ENCODE measurements at places on chromosomes 16 and 17. TPM values are rescaled to one million over a fixed set of nuclear protein-coding genes. Genes with fewer than 3 reads are reported as not detected.

The ACSF2 gene
- total RNA-seq = 15.0 TPM

DNA sequence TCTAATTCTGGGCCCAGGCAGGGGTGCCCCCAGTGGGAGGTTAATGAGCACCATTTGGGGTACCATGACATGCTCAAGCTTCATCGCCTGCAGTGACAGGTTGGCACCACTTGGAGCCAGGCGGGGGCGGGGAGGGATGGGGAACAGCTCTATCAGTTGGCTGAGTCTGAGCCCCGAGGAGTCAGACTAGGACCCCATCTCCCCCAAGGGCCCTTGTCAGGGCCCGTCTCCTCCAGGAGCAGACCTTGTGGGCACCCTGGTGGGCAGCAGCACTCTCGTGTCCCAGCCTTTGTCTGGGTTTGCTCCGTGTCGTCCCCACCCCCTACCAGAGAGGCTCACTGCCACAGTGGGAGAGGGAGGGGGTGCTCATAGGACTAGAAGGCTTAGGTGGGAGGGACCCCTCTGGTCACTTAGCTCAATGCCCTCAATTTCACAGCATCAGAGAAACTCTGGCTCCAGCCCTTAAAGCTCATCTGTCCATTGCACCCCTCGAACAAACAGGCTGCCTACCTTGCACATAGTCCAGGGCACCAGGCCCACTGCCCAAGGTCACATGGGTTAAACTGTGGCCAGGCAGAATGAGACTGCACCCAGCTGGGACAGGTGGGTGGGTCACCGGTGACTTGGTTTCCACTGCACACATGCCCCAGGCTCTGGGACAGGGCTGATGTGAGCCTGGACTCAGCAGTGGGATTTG is 4.1 kb downstream of the PPP1R9B start:
- H3K27ac ChIP-seq = peak overlapping the region; percentile 93
- H3K36me3 ChIP-seq = peaks cover 52% of the 10 kb centered on the region
- peak; percentile 67 for DNase-seq
- peaks cover 61% of the 10 kb centered on the region for H3K4me1 ChIP-seq

The KRTAP4-6 gene
- total RNA-seq = not detected

The CHST4 gene
- not detected for total RNA-seq

GRCh38 chr17:49890077-49890821 is 42.4 kb upstream of the TAC4 start:
- no peak overlapping the region for H3K27ac ChIP-seq
- H3K27me3 ChIP-seq = peaks cover 42% of the 10 kb centered on the region
- no peaks in the 10 kb centered on the region for H3K36me3 ChIP-seq
- H3K4me1 ChIP-seq = no peaks in the 10 kb centered on the region

DNA sequence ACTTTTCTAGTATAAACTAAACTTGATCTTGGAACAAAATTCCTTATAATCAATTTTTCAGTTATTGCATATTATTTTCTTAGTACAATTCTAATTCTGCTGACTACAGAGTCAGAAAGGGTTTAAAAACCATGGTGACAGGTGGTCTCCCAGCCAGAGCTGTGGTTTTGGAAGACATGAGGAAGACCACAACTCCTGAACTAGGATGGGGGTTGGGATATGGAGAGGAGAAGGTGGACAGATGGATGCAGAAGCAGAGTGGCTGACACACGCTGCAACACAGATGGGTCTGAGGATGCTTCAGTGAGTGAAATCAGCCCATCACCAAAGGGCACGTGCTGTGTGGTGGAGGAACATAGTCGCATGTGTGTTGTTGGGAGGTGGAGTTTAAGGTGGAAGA is 187.7 kb downstream of the LGALS9B start:
- H3K27ac ChIP-seq = no peak overlapping the region
- no peaks in the 10 kb centered on the region for H3K36me3 ChIP-seq
- no peaks in the 10 kb centered on the region for H3K27me3 ChIP-seq
- no peak for DNase-seq

DNA sequence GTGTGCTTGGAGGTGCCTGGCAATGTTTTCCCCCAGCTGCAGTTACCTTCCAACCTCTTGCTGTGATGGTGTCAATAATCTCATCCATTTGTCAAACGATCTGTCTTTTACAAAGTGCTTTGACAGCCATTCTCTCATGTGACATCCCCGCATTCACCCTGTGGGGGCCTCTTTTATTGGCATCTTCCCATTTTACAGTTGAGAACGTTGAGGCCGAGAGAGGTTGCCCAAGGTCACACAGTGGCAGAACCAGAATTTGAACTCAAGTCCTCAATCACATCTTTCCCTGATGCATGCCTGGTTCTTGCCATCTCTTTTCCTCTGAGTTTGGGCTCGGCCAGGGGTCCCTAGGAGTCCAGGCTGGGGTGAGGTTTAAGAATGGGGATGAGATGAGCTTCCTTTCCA is 1.5 kb downstream of the TAOK2 start:
- H3K36me3 ChIP-seq = peaks cover 35% of the 10 kb centered on the region
- peak overlapping the region; percentile 87 for H3K4me3 ChIP-seq
- H3K27ac ChIP-seq = peak overlapping the region; percentile 86

- H3K36me3 ChIP-seq = no peaks in the 10 kb centered on the region
- H3K4me1 ChIP-seq = no peaks in the 10 kb centered on the region
- H3K27ac ChIP-seq = no peak overlapping the region
Measured at GRCh38 chr16:85428168-85428898, 184.8 kb upstream of the GSE1 start.

The TSPOAP1 gene
- 12.4 TPM for total RNA-seq

GRCh38 chr17:51214920-51215319 is 44.9 kb downstream of the MBTD1 start:
- H3K36me3 ChIP-seq = peaks cover 14% of the 10 kb centered on the region
- H3K27me3 ChIP-seq = no peaks in the 10 kb centered on the region
- H3K4me3 ChIP-seq = no peak overlapping the region
- no peak overlapping the region for H3K27ac ChIP-seq
- H3K4me1 ChIP-seq = no peaks in the 10 kb centered on the region
- no peak for DNase-seq

DNA sequence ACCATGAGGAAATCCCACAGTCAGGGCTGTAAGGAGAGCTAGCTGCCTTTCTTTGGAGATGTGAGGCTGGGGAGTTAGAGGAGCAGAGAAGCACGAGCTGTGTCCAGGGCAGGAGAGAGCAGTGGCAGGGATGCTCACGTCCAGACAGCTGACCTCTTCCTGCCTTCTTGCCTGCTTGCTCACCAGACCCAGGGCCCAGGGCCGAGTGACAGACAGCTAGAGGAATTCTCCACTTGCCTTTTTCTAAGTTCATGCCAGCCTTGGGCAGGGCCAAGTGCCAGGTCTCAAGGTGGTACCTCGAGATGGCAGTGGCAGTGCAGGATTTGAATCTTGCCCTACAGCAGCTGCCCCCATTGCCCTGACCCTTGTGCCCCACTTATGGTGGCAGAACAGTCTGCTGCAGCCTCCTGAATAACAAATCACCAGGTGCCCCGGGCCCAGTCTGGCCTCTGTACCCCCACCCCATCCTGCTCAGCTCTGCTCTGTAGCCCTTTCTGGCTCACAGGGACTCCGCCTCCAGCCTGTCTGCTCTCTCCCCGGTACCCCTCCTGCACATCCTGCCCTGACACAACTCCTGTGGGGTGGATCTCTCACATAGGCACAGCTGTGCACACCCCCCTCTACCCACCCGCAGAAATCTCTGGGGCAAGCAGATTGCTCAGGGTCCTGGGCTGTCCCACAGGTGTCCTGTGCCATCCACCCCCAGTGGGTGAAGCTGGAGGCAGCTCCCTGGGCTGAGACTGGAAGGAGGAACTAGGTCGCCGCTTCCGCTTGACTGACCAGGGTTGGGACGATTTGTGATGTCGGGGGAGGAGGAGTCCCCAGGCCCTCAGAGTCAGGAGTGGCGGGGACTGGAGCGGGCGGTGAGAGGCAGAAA is 25.9 kb downstream of the GRIN2C start:
- H3K4me3 ChIP-seq = no peak overlapping the region
- no peak overlapping the region for H3K27ac ChIP-seq
- H3K36me3 ChIP-seq = peaks cover 13% of the 10 kb centered on the region
- no peaks in the 10 kb centered on the region for H3K4me1 ChIP-seq
- no peak for DNase-seq

DNA sequence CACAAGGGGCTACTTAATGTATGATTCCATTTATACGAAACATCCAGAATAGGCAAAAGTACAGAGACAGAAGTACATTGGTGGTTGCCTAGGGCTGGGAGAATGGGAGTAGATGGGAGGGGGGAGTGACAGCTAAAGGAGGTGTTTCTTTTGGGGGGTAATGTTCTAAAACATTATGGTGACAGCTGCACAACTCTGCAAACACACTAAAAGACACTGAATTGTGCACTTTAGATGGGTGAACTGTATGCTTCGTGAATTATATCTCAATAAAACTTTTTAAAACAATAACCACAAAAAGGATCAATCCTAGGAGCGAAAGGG is 661 bp downstream of the LYRM9 start:
- no peak for DNase-seq
- peak overlapping the region; percentile 63 for H3K27ac ChIP-seq
- peaks cover 22% of the 10 kb centered on the region for H3K4me1 ChIP-seq
- peaks cover 17% of the 10 kb centered on the region for H3K27me3 ChIP-seq

The C16orf54 gene
- 21.3 TPM for total RNA-seq

The UMOD gene
- total RNA-seq = not detected

DNA sequence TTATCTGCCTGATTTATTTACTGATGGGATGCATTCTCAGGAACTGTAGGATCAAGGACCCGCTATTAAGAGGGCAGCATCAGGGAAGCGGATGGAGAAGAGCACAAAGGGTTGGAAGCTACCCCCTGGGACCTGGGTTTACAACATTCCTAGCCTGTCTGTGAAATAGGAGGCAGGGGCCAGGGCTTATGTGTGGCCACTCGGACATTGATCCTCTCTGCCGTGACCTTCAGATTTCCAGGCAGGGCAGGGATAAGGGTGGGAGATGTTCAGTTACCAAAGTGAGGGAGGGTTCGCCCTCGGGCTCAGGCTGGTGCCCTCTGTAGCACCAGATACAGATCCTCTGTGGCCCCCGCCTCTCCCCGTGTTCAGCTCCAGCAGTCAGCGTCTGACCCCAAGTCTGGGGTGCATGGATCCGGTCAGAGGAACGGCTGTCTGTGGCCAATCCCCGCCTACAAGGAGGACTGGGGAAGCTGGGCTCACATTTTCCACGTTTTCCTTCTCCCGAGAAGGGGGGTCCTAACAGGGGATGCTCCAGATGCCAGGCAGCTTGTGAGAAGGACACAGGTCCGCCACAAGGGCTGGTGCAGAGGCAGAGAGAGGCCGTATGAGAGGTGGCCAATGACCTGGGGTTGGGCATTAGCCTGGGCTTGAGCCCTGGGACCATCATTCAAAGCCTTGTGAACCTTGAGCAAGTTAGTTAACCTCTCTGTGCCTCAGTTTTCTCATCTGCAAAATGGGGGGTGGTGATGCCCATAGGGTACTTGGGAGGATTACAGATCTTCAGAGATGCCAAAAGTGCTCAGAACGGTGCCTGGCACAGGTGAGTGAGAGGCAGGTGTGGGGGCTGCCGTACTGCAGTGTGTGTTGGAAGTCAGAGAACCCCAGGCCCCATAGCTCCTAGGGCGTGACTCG is 48.3 kb downstream of the ATP2C2 start:
- no peaks in the 10 kb centered on the region for H3K36me3 ChIP-seq
- peaks cover 3% of the 10 kb centered on the region for H3K27me3 ChIP-seq
- no peak overlapping the region for H3K4me3 ChIP-seq
- H3K27ac ChIP-seq = no peak overlapping the region
- DNase-seq = no peak

DNA sequence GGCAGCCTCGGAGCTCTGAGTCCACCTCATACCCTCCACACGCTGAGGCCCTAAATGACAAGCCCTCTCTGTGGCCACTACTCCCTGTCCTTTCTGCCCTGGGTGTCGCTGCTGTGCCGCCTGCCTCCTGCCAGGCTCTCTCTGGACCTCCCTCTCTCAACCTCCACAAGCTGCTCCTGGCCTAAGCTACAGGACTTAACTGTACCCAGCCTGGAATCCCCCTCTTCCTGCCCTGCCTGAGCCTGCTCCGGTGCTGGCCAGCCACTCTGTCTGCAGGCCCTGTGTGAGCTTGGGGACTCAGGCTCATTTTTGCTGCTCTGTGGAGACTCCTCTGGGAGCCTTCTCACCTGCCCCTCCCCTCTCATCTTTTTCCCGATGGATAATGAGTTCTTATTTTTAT is 21.5 kb downstream of the IFT140 start:
- no peaks in the 10 kb centered on the region for H3K4me1 ChIP-seq
- H3K4me3 ChIP-seq = no peak overlapping the region
- H3K27me3 ChIP-seq = no peaks in the 10 kb centered on the region
- no peaks in the 10 kb centered on the region for H3K36me3 ChIP-seq

DNA sequence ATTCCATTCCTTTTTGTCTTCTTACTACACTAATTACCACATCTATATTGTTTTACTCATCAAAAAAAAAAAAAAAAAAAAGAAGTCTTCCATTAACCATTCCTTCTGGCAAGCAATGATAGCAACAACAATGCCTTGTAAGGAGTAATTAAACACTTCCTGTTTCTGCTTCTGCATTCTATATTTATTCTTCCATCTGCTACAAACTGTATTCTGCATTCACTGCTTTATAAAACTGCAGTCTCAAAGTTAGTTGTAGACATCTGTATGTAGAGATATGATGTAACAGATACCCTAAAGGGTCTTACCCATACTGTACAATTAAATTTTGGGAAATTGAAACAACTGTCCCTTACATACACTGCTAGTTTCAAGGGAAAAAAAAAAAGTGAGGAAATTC is 28.7 kb upstream of the ABCA6 start:
- no peaks in the 10 kb centered on the region for H3K27me3 ChIP-seq
- peaks cover 1% of the 10 kb centered on the region for H3K36me3 ChIP-seq
- H3K4me3 ChIP-seq = no peak overlapping the region
- H3K27ac ChIP-seq = no peak overlapping the region

The GNG13 gene
- total RNA-seq = not detected

DNA sequence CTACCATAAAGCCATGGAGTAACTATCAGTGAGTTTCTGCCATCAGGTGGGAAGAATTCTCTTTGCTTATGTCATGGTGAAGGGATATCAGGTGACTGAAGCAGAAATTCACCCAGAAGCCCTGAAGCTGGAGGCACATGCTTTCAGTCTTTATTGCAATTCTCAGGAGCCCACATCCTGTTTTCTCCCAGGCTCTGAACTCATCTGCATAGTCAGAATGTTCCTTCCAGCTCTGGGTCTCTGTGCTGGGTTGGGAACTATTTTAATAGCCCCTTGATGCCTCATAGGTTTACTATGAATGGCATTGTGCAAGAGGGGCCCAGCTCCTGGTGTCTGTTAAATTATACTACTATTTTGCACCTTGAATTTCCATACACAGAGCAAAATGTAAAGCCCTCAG is 198.4 kb upstream of the SOX9 start:
- H3K27me3 ChIP-seq = no peaks in the 10 kb centered on the region
- no peak for DNase-seq
- no peak overlapping the region for H3K4me3 ChIP-seq
- no peaks in the 10 kb centered on the region for H3K36me3 ChIP-seq
- no peaks in the 10 kb centered on the region for H3K4me1 ChIP-seq

GRCh38 chr17:917391-917811 is 62.2 kb downstream of the NXN start:
- no peaks in the 10 kb centered on the region for H3K4me1 ChIP-seq
- peaks cover 4% of the 10 kb centered on the region for H3K27me3 ChIP-seq
- H3K27ac ChIP-seq = no peak overlapping the region
- DNase-seq = no peak
- H3K36me3 ChIP-seq = no peaks in the 10 kb centered on the region

Measured in activated CD4-positive, alpha-beta T cell treated with anti-CD3 and anti-CD28 coated beads for 36 hours (primary cell).